ENCODE measurements at places on chromosomes 12 and 14.

DNA sequence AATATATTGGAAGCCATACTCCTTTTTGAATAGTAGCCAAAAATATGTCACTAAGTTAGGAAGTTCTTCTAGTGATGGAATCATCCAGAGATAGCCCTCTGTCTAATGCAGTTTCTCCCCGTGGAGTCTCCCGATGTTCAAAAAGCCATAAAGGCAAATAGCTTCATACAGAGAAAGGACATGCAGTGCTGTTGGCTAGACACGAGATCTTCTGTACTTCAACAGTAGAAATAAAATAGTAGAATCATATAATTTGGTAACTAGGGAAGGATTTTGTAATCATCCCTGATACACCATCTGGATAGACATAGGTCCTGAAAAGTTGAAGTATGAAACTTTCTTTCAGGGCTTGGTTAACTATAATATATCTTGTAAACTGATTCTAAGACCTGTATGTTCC is 27.6 kb downstream of the LRFN5 start:
- no peak for DNase-seq

DNA sequence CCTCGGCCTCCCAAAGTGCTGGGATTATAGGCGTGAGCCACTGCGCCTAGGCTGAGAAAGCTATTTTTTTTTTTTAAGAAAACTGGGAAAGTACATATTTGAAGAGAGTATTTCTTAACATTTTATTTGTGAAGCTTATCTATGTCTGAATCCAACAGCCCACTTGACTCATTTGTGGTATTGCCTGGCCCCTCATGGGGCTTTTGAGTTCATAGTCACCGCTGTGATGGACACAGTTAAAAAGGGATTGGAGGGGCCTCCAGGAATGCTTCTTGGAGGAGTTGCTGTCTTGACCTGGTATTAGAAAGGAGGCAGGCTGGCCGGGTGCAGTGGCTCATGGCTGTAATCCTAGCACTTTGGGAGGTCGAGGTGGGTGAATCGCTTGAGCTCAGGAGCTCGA is 26.5 kb downstream of the BCL7A start:
- DNase-seq = no peak

GRCh38 chr12:20055856-20056255 is 312.5 kb upstream of the PDE3A start:
- no peak for DNase-seq

DNA sequence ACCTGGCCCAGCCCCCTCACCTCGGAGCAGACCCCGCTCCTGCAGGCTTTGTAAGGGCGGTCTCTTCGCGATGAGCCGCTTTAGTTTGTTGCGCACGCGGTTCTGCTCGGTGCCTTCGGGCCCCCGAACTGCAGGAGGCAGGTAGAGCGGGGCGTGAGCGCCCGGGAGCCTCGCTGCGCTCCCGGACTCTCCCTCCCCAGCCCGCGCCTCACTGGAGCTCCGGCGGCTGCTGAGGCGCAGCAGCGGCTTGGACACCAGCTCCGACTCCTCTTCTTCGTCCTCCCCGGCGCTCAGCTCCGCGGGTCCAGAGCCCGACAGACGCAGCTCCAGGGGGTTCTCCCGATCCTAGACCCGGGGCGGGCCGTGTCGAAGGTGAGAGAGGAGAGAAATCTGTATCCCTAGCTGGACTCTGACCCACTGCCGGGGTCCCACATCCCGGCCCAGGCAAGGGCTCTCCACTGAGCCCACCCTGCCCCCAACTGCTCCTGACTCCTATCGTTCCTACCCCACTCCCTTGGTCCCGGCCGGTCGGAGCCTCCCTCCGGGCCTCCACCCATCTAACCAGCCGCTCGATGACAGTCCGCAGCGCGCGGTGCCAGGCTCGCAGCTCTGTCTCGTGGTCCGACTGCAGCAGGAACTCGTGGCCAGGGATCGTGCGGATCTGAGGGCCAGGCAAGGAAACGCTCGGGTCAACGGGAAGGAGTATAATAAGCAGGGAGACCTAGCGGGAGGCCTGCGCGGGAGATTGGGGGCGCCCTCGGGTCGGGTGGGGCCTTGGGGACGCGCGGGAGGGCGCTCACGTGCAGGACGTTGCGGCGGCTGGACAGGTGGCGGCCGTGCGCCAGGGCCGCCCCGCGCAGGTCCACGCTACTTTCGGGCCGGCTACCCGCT is 4.2 kb downstream of the ARHGAP9 start:
- no peak for DNase-seq

- no peak for DNase-seq
Measured at GRCh38 chr12:96227365-96228106, 33.4 kb downstream of the ELK3 start.

- no peak for DNase-seq
Measured at GRCh38 chr14:76775695-76776427, 14.6 kb downstream of the VASH1 start.

DNA sequence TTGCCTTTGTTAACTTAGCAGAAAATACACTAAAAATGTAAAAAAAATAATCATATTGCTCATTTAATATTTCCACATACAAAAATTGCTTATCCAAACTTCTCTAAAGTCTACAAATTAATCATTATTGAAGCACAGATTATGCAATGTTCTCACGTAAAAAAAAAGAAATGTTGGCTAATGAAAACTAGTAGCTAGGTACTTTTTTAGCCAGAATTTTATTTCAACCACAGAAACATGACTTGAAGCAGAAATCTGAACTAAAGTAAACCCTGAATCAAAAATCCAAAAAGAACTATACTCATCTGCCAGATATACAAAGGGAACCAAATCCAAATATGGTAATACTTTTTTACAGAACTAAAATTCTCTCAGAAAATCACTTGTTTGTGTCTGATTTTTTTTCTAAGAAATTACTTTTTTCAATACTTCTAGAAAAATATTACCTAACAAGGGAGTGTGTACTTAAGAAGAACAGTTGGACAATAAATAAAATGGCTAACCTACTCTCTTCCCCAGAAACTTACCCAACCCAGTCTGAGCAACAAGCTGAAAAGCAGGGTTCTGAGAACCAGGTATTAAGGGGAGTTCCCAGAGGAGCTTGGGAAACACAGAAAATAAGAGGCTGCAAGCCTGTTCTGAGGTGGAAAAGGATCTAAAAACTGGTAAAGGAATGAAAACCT is 78.4 kb upstream of the RAP1B start:
- DNase-seq = no peak

DNA sequence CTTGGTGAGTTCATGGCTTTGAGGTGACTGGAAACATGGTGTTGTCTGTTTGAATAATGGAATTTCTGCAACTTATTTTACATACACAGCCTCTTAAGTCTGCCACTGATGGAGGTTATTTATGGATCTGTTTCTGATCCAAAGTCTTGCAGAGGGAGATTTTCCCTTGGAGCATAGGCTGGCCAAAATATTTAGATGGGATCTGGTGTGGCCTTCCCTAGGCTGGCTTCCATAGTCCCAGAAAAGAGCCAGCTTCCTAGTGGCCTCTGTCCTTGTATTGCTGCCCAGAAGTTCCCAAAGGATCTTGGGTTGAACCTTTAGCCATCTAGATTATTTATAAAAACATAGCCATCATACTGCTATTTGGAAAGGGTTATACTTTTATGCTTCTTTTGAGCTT is 491.1 kb upstream of the RGS6 start:
- no peak for DNase-seq

GRCh38 chr12:106643000-106643399 is 60.2 kb downstream of the RFX4 start:
- no peak for DNase-seq

DNA sequence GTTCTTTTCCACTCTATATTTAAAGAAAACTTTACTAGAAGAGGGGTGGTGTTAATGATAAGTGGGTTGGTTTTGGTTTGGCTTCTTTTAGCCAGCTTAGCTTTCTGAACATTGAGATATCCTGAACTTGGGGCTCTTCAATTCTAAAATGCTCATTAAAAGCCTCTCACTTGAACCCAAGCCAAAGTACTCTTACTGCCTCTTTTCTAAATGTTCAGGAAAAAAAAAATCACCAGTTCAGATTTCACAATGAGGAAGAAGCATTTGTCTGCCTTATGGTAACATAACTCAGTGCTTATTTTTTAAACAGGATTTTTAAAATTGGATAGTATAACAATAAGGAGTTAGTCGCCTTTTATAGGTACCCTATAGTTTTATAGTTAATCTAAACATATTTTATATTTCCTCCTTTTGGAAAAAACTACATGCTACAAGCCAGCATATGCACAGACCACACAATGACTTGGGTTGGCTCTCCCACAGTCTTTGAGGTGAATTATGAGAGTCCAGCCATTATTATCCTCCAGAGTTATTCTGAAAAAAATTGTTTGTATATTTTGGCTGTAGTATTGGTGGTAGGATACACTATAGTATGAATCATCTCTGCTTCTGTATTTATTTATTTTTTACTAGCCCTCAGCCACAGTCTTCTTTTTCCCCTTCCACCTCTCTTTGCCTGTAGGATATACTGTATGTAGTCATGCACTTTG is 195.5 kb upstream of the TMPO start:
- DNase-seq = no peak

- no peak for DNase-seq
Measured at GRCh38 chr14:105860615-105861580, 334.5 kb downstream of the TMEM121 start.
